ENCODE measurements at places on chromosomes 2 and 18. TPM values are rescaled to one million over a fixed set of nuclear protein-coding genes. Genes with fewer than 3 reads are reported as not detected.

SERPINB11 gene
- polyA plus RNA-seq, result not detected

PREPL gene
- 236 TPM for polyA plus RNA-seq

PDE1A gene
- polyA plus RNA-seq, result 1.6 TPM

GAL3ST2 gene
- not detected for polyA plus RNA-seq

EFHD1 gene
- not detected for polyA plus RNA-seq

SLC8A1 gene
- polyA plus RNA-seq, result 18.7 TPM
